GM23338 (cell line): ENCODE measurements at places on chromosomes 11 and 22. TPM values are rescaled to one million over a fixed set of nuclear protein-coding genes. Genes with fewer than 3 reads are reported as not detected.

- no peak overlapping the region for H3K27ac ChIP-seq
- H3K36me3 ChIP-seq = peaks cover 3% of the 10 kb centered on the region; the same call in 1 of the 2 replicates
- no peaks in the 10 kb centered on the region for H3K27me3 ChIP-seq
Observed at GRCh38 chr22:31789803-31790202, 36.0 kb downstream of the DEPDC5 start.

GRIA4 gene
- total RNA-seq = 45.5 and 71.1 TPM in 2 replicates

OR5M11 gene
- not detected in 2 replicates for total RNA-seq

OR51B2 gene
- not detected in 2 replicates for total RNA-seq

OR5D14 gene
- not detected in 2 replicates for total RNA-seq
